ENCODE measurements at places on chromosomes 3 and 15. TPM values are rescaled to one million over a fixed set of nuclear protein-coding genes. Genes with fewer than 3 reads are reported as not detected.

- no peak for DNase-seq
These were observed 86.0 kb upstream of the GALNT15 start for GRCh38 chr3:16088496-16088895.

ADAMTS17 gene
- total RNA-seq = 0.55 TPM

EMC7 gene
- total RNA-seq = 17.0 TPM

DNA sequence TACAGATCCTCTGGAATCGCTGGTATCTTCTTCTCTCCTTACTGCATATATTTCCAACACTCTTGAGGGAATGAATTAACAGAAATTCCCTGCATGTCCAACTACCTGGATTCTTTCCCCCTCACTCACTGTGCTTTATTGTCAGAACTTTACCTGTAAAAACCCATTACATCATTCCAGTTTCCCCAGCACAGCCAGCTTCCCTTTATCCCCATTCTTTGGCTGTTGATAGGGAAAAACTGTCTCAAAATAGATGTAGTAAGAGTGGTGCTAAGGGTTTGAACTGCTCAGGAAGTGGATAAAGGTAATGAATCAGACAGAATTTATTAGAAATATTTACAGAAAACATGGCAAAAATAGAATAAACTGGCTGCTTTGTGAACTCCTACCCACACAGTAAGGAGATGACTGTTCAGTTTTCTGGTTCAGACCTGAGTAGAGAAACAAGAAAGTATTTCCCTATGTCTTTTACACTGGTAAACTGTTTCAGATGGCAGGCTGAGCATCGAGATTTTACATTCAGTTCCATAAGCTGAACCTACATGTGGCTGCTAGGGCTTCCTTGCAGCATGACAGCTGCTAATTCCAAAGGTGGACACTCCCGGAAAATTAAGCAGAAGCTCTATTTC lies 188.4 kb downstream of the CPNE4 start:
- DNase-seq = no peak

Measured in H7 (cell line).